Stimulated activated CD4-positive, alpha-beta T cell treated with anti-CD3 and anti-CD28 coated beads, Interleukin-4, amount 100 ng/mL, for 48 hours (primary cell): ENCODE measurements at places on chromosomes 11 and 22.

DNA sequence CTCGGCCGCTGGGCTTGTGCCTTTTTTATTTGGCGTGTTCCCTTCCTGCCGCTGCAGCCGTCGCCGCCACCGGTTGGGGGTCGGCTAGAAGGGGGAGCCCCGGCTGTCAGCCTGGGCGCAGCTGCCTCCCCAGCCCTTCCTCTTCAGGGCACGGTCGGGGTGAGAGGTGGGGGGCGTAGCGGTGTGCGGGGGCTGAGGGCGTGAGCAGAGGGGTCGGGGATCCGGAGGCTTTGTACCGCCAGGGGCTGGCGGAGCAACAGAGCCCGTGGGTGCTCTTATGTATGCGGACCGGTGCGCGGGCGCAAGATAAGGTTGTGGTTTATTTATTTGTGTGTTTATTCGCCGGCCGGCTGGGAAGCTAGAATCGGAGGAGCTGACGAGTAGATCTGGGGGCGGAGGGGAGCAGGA is 477 bp downstream of the ZBTB16 start:
- DNase-seq = no peak

DNA sequence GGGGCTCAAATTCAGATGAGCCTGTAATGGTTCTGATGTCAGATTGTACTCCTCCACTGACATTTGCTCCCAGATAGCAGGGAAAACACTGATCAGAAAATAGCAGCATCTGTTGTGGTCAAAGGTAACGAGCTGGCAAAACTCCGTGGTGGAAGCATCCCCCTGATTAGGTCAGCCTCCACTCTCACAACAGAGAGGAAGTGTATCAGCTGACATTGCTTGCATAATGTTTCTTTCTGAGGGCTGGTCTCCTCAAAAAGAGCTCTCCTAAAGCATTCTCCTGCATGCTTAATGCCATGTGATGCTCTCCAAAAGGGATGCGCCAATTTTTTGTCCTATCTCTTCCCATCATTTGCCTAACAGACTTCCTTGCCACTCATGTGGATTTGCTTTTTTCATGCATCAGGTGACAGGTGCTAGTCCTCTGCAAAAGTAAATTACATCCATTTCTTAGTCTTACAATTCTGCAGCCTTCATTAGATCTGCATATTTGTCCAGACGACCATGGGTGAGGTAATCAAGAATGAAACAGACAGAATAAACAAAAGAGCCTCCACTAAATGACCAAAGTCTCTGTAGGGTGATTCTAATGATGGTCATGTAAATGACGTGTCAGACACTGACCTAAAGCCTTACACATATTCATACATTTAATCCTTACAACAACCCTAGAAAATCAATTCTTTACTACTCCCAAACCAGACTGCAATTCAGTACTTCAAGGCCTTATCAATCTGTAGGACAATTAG is 6.4 kb upstream of the TENM4 start:
- DNase-seq = no peak

DNA sequence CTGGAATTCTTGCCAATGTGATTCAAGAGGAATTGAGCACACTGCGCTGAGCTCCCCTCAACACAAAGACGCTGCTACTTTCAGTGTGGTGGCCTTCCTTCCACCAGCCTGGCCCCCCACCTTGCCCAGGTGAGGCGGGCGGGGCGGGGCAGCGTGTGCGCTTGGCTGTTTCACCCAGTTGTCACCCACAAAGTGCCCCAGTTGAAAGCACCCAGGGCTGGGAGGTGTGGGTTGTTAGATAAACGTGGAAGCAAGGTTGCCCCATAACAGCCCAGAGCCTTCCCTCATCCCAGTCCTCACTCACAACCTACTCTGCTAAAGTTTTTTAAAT is 43.1 kb downstream of the CACNG2 start:
- DNase-seq = no peak

GRCh38 chr11:117941976-117942654 is 12.9 kb upstream of the TMPRSS13 start:
- DNase-seq = no peak

GRCh38 chr22:19988965-19989724 is 27.5 kb downstream of the ARVCF start:
- DNase-seq = no peak

DNA sequence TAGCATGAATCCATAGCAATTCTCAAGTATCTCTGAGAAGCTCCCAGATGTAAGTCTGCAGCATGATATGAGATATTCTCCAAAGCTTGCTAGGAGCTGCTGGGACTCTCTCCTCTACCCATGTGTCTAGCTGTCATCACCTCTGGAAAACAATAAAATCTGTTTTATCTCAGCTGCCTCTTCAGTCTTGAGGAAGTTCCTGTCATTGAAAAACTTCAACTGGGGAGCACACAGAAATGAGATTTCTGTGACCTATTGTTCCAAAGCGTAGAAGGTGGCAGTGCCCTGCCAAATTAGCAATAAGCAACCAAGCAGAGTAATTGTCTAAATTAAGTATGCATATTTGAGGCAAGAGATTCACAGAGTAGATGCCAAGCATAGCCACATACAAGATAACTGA is 1380.6 kb upstream of the RAG2 start:
- no peak for DNase-seq

GRCh38 chr11:57055744-57056143 is 67.0 kb downstream of the OR5AK2 start:
- no peak for DNase-seq

DNA sequence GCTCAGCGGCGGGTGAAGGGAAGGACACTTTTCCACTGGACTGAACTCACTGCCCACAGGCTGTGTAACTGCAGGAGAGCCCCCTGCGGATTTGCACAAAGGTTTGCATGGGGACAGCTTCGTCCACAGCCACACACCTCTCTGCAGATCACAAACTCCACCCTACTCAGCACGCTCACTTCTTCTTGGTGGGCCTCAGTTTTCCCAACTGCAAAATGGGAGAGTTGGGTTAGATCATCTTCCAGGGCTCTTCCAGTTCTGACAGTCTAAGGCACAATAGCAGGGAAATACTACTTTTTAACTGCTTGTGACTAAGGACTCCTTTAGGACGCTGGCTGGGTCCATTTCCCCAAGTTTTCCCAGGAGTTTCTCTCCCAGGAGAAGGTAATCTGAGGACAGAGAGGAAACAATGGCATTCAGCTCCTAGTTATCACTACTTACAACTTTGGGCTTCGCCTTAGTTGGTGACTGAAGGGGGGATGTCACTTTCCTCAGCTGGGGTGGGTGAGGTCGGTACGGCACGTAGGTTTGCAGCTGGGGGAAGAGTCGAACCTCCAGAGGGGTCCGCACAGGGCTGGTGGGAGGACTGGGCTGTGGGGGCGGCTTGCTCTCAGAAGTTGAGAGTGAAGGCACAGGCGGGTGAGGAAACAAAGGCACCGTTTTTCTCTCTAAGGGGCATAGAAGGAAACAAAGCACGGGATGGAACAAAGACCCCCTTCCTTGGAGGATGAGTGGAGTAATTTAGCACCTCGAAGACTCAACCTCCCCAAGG is 55.8 kb downstream of the C11orf58 start:
- DNase-seq = no peak

GRCh38 chr11:26860091-26860780 is 133.7 kb upstream of the FIBIN start:
- DNase-seq = no peak

- DNase-seq = no peak
Observed at GRCh38 chr11:94169930-94170545, 41.4 kb downstream of the PANX1 start.

DNA sequence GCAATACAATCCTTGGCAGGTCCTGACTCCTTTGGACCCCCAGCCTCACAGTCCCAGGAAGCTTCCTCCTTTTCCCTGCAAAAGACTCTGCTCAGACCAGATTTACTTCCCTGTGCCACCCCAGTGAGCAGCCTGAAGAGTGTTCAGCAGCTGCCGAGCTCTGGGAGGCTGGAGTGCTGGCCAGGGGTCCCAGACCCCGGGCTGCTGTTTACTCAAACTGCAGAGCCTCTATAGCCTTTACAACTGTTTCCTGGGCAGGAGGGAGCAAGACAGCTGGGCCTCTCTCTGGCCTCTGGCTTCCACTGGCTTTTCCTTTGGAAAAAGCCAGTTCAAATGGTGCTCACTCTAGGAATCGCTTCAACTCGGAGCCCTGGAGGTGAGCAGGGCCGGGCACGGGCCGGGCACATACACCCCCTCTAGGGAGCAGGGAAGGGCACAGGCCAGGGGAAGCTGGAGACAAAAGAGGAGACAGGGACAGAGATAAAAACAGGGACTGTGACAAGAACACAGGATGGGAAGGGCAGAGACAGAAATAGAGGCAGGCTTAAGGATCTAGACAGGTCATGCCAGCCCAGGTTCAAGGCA is 932 bp downstream of the IRAG1 start:
- no peak for DNase-seq

DNA sequence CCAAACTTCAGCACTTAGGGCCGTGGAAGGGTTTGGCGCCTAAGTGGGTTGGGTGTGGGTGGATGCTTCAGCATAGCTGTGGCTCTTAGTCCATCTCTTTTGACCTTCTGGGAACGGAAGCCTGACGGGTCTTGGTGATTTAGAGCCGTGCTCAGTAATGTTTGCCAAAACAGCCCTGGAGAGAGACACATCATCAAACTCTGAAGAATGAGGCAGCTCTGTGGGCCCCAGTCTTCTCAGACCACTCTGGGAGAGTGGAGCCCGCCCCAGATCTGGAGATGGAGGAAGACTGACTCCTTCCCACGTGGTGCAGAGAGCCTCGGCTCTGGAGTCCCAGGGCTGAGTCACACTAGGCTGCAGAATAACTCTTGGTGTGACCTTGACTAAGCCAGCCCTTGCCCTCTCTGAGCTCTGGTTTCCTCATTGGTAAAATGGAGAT is 168.9 kb downstream of the C11orf91 start:
- DNase-seq = no peak

GRCh38 chr22:37177221-37177620 is 10.8 kb downstream of the C1QTNF6 start:
- no peak for DNase-seq

GRCh38 chr11:926341-926916 is 759 bp downstream of the AP2A2 start:
- no peak for DNase-seq

DNA sequence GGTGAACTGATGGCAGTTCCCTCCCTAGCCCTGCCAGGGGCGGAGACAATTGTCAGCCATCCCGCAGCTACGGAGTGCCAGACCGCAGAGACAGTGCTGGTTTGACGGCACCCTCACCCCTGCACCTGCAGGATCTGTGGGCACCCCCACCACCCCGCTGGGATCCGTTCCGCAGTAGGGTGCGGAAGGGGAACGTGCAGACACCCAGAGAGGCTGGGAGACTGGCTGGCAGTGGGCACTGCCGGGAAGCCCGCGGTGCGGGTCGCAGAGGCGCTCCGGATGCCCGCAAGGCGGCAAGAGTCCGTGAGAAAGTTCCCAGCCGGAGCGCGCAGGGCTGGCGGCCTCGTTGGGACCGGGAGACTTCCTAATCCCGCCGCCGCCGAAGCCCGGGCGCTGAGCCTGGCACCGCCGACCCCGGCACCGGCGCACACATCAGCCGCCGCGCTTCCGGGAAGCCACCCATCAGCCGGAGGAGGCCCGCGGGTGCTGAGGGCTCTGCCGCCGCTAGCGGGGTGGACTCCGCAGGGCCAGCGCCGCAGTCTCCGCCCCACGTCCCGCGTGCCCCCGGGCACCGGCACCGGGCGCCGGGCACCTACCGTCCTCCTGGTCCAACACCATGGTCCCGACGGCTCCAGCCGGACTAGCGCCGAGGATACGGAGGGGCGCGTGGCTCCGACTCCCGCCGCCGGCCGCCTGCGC is 4.3 kb upstream of the LMO1 start:
- no peak for DNase-seq

DNA sequence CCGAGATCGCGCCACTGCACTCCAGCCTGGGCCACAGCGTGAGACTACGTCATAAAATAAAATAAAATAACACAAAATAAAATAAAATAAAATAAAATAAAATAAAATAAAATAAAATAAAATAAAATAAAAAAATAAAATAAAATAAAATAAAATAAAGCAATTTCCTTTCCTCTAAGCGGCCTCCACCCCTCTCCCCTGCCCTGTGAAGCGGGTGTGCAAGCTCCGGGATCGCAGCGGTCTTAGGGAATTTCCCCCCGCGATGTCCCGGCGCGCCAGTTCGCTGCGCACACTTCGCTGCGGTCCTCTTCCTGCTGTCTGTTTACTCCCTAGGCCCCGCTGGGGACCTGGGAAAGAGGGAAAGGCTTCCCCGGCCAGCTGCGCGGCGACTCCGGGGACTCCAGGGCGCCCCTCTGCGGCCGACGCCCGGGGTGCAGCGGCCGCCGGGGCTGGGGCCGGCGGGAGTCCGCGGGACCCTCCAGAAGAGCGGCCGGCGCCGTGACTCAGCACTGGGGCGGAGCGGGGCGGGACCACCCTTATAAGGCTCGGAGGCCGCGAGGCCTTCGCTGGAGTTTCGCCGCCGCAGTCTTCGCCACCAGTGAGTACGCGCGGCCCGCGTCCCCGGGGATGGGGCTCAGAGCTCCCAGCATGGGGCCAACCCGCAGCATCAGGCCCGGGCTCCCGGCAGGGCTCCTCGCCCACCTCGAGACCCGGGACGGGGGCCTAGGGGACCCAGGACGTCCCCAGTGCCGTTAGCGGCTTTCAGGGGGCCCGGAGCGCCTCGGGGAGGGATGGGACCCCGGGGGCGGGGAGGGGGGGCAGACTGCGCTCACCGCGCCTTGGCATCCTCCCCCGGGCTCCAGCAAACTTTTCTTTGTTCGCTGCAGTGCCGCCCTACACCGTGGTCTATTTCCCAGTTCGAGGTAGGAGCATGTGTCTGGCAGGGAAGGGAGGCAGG is at the start of gene GSTP1:
Gene GSTP1, plus strand, starts transcription at position 566 of the 958 bp plus-strand sequence. Its CDS starts 32 bp downstream, at position 598.
- DNase-seq = peak; percentile 72

DNA sequence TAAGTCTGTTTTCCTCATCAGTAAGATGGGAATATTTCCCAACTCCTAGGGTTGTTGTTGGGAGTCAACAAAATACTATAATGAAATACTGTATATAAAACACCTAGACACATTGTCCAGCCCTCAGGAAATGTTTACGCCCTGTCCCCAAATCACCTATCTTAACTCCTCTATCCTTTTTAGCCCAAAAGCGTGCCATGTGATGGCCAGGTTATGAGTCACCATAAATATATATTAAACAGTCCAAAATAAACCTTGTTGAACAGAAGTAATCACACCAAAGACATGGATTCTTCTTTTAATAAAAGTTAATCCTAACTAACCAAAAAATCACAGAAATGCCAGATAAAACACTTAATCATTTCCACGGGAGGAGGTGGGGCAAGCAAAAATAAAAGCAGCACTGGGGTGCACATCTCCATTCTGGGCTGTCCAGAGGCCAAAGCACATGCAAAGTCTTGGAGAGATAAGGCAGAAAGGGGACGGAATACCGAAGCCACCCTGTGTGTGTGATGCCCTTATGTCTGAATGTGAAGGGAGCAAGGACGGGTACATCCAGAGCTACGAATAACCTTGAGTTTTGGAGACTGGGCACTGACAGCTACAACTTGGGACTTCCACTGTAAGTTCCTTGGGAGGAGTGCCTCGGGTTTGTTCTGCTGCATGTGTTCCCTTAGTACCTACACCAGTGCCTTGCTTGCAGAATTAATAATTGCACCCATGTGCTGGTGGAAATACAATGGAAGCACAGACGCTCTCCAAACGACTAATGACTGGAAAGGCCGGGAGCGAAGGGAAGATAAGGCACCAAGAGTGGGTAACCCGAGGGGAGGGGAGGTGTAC is 1.1 kb downstream of the OSBP start:
- no peak for DNase-seq

GRCh38 chr11:100908746-100909145 is 220.9 kb downstream of the PGR start:
- DNase-seq = no peak

GRCh38 chr11:61793083-61793828 is 545 bp downstream of the FEN1 start:
- no peak for DNase-seq
